ENCODE measurements at places on chromosomes 2 and 18.

DNA sequence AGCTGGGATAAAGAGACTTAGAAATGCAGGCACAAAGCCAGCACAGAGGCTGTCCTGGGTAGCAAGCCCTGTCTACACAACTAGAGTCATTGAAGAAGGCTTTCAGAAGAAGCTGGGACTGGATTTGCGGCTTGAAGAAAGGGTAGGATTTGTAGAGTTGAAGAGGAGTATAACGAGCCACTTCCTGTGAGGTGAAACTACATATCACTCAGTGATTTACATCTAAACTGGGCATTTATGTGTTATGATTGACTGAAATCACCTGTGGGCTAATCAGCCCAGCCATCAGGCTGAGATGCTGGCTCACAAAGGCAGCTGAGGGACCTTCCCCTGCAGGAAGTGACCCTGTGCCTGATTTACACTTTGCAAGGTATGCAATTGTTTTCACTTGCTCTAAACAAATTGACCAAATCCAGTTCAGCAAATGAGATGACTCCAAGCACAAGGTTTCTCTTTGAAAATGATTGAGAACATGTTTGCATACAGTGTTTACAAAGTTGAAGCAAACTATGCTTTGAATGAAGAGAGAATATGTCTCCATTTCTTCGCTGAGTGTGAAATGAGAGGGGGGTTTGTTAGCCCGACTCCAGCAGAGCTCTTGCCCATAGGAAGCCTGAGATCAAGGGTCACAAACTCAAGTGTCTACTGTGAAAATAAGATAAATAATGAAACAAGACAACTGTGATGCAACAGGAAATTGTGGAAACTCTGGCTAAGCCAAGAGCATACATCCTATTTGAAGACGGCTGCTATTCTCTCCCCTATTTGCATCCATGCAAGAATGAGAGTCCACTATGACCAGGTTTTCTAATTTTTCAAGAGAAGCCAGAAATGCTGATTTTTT lies 69.3 kb upstream of the HK2 start:
- DNase-seq: no peak

- no peak for DNase-seq
These were observed 6.5 kb upstream of the ACTG2 start for GRCh38 chr2:73886357-73886756.

GRCh38 chr18:27750014-27750413 lies 426.9 kb downstream of the CDH2 start:
- no peak for DNase-seq

DNA sequence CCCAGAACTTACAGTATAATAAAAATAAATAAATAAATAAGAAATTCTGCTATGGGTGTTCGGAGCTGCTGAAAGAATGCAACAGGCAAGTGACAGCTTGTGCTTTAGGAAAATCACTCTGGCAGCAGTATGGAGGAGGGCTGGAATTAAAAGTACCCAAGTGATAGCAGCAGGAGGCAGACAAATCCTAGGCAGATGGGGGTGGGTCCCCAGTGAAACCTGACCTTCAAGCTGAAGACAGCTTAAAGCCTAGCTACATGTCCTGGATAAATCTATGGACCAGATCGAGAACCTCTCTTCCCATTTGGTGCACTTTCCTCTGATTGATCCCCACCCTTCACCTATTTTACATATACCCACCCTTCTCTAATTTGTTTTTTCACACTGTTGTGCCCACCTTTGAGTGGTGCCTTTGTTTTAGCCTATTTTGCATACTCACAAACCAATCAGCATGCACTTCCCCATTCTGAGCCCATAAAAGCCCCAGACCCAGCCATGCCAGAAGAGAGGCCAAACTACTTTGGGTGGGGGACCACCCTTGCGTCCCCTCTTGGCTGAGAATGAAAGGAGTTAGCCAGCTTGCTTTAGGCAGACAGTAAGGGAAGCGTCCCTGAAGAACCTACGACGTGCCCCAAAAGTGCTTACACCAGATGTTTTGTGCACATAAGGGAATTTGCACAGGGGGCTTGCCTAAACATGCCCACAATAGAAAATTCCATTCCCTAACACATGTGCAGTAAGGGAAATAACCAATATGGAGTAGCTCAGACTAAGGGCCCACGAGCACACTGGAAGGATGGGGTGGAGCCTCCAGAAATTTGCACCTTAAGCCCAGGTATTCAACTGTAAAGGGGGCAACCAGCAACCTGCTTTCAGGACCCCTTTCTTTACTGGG lies 3.0 kb downstream of the METTL8 start:
- no peak for DNase-seq

DNA sequence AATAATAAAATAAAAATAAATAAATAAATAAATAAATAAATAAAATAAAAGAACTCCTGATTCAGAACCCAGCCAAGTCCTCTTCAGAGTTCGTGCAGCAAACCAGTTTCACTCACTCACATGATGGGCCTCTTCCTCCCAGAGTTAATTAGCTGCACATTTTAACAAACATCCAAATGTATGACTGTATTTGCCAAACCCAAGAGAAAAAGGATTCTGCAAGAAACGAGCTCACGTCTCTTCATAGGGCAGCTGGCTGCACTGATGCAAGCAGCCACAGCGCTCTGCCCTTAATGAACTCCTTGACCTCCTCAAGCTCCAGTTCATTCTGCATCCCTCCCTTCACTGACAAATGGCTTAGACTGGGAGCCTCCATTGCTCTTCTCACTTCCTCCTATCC lies 55.1 kb downstream of the MREG start:
- DNase-seq: no peak
